Esophagus squamous epithelium (tissue), 5 donors: ENCODE measurements at places on chromosomes 1 and 21.

DNA sequence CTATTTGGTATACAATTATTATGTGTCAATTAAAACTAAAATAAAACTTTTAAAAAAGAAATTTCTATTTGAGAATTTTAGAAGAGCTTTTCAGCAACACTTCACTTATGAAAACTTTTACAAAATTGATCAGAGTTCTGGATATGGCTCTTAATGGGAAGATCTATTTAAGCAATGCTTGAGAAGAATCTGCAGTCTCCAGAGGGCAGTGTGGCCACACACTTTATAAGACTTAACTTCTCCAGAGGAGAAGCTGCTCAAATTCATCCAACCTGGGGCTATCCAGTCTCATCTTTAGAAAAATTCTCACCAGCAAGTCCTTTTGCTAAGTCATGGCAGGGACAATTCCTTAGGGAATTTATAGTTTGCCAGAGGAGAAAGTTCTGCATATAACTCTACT is 25.2 kb upstream of the AGO1 start:
- no peak for DNase-seq

- no peak for DNase-seq
These were observed 41.5 kb downstream of the KRTAP10-1 start for GRCh38 chr21:44498280-44499210.

DNA sequence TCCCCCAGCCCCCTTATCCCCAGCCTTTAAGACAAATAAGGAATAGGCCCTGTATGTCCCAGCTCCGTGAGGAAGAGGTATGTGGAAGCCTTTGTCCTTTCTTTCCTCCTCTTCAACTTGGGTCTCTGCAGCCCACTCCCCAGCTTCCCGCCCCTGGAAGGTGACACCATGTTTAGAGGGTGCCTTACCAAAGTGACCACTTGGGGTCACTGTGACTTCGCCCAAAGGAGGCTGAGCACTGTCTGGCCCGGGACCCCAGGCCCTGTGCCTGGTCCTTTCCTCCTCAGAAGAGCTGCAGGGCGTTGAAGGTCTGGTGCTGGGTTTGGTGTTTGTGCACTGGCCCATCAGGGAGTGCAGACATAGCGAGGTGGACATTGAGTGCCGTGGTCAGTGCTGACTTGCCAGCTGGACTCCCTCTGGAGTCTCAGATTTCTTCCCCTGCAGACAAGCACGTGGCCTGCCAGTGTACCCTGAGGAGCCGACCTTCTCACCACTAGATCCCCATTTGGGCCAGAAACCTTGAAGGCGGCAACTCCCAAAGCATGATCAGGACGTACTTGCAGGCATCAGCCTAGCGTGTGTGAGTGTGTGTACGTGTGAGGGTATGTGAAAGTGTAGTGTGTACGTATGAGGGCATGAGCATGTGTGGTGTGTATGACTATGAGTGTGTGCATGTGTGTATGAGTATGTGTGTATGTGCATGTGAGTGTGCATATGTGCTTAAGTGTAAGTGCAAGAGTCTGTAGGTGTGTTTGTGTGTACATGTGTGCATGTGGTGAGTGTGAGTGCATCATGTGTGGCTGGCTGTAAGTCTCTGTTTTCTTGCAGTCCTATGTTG is 181.4 kb upstream of the KIAA0040 start:
- DNase-seq: no peak

GRCh38 chr1:34864759-34865158 is 5.2 kb upstream of the SMIM12 start:
- DNase-seq: no peak

DNA sequence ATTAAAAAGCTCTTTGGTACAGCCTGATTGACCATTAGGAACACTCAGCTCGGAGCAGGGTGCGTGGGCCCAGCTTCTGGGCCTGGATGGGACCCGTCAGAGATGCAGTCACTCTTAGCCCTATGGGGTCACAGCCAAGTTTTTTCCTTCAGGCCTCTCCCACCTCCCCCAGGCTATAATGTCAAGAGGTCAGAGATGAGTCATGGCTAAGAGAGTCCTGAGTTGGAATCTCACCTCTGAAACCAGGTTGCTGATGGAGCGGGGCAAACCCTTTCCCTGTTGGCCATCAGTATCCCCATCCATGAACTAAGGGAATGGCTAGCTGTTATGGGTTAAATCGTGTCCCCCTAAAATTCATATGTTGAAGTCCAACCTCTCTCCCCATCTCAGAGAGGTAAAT is 195.9 kb upstream of the POU3F1 start:
- no peak for DNase-seq

DNA sequence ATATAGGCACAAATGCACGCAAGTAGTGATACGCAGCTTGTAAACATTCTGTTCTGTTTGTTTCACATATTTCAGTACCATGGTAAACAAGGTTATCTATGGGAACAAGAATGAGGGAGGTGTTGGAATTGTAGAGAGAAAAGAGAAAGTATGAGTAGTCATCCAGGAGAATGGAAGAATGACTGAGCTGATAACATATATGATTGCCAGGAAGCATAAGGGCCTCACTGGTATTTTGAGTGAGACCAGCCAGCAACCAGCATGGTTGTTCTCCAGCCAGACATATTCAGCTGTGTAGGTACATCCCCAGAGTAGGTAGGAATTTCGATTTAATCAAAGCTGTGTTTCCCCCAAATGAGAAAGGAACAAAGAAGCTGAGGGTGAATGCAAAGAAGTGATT is 58.9 kb upstream of the ARTN start:
- DNase-seq: no peak

DNA sequence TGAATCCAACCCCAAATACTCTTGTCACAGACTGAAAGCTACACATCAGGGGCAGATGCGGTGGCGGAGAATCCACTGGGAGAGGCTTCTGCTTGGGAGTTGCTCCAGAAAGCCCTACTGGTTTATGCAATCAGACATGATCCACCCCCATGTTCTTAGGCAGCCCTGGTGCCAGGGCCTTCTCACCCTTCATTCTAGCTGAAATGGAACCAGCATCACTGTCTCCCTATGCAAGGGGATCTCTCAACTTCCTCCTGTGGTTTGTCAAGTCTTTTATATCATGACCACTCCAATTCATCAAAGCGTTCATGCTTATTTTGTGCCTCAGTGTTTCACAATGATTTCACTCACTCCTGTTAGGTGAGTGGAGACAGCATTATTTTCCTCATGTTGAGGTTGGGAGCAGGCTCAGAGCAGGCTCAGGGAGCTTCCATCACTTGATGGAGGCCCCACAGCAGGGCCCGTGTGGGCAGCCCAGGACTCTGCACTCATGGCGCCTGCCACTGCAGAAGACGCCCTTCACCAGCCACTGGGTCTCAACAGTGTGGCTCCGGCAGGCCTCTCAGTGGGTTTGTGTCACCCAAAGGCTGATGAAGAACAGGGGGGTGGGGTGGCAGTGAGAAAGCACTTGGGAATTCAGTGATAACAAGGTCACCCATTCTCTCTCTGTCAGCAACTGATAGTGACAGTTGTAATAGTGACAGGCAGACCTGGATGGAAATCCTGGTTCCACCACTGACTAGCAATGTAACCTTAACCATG is 67.1 kb downstream of the CD58 start:
- no peak for DNase-seq

DNA sequence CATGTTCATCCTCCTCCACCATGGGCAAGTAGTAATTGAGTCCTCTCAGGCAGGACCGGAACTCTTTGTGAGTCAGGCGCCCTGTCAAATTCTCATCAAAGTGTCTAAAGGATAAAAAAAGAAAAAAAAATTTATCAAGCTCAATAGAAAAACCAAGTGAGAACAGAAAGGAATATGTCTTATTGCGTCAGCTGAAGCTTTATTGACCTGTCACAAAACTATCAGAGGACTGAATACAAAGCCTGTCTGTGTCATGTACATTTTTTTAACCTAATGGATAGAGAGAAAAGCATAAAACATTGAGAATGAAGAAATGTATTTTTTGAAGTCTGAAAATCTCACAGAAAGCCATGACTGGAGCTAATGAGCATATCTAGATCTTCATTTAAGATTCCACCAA is 8.7 kb downstream of the OR10Z1 start:
- DNase-seq: no peak

DNA sequence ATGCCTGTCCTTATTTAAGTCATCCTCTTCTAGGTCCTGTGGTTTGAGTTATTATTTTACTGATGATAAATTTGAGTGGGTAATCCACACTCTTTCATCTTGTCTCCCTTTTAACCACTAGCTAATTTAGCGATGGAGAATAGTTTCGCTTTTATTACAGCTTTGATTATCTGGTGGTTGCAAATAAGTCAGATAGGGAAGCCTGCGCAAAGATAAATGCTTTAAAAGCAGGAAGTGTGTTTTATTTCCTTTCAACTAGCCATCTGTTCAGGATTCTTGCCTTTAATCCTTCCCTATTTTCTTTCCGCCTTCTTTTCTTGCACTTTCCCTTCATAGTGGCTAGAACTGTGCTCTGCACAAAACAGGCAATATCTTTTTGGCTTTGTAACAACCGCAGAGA is 129.0 kb downstream of the TGFB2 start:
- DNase-seq: no peak

GRCh38 chr1:19368050-19368449 is 55.9 kb downstream of the SLC66A1 start:
- DNase-seq: no peak

DNA sequence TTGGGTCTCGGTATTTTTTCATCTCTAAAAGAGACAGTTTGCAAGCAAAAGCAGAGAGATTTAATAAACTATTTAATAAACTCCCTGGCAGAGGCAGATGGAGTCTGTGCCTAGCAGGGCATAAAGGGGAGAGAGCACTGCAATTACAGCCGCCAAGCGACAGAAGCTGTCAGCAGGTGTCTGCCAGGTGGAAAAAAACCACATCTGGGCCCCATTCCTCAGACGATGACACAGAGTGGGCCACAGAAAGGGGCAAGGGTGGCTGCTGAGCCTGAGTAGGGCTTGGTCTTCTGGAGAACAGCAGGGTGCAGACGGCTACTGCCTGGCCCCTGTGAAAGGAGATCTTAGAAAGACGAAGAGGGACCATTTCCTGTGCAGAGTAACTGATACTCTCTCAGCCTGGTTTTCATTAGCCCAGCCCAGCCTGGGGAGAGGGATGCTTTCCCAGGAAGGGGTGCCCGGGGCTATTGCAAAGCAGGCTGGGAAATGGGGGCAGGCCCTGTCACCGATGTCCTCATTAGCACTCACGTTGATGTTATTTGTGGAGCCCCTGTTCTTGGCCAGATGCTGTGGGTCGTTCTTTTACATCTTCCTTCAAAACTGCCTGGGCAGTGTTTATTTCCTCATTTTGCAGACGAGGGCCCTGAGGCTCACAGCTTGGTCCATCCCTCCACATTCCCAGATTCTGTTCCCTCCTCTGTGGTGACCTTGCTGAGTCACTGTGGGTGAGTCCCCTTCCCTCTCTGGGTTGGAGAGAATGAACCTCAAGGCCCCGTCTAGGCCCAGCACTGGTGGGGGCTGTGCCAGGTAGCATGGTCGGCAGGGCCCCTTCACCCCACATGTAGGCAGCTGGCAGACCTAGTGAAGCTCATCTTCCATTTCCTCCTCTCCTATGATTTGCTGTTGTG is 472.7 kb downstream of the PTPRU start:
- no peak for DNase-seq

DNA sequence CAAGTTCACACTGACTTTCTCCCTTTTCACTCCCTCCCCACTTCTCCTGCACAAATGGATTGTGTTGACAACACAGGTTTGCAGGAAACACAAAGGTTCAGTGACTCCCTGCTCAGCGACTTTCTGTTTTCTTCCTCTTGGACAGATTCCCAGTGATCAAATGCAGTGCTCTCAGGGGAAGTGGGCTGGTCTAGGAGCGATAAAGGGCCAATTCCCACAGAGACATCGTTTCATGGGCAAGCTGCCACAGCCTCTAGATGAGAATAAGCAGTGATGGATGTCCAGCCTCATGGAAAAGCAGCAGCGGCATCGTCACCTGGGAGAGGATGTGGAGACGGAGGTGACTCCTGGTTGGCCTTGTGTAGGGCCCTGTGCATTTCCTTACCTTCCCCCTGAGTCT is 30.6 kb downstream of the FYB2 start:
- DNase-seq: no peak

DNA sequence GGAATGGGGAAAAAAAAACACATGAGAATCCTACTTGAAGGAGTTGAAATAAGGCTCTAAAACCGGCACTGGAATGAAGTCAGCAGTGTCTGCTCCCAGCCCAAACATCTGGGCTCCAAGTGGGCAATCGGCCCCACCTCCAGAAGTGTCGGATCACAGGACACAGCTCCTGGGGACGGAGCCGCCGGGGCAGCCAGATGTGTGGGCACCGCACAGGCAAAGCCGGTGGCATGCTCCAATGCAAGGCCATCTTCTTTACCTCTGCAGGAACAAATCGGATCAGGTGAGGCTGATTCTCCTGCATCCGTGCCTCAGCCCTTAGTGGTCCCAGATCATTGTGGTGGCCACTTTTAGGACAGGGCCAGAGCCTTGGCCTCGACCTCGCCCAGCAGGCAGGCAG is 156.7 kb downstream of the PRDM16 start:
- DNase-seq: no peak

DNA sequence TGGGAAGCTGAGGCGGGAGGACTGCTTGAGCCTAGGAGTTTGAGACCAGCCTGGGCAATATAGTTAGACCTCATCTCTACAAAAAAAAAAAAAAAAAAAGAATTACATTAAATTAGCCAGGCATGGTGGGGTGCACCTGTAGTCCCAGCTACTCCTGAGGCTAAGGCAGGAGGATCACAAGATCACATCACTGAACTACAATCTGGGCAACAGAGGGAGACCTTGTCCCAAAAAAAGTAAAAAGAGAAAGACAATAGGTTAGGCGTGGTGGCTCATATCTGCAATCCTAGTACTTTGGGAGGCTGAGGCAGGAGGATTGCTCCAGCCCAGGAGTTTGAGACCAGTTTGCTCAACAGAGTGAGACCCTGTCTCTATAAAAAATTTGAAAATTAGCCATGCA is 130.3 kb downstream of the TIAM1 start:
- DNase-seq: no peak

DNA sequence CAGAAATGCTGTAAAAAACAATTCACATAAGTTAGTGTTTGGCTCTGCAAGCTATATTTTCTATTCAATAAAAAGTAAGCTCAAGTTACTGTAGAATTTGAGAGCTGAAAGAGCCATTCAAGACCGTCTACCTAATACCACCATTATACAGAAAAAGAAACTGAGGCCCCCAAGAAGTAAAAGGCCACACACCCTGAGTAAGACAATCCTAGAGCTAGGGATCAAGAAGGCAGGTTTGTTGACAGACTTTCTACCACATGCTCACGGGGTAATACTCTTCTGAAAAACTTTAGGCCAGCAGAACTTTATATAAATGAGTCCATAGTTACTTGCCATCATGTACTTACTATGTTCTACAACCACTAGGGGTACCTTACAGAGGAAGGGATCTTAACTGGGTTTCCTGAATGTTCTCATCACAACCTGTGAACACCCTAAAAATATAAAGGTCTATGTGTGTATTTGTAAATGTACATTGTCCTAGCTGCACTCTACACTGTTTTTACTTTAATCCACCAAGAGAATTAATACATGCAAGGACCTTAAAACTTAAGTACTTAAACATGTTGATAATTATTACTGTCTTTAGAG is 2.7 kb downstream of the PSMG1 start:
- DNase-seq: no peak

DNA sequence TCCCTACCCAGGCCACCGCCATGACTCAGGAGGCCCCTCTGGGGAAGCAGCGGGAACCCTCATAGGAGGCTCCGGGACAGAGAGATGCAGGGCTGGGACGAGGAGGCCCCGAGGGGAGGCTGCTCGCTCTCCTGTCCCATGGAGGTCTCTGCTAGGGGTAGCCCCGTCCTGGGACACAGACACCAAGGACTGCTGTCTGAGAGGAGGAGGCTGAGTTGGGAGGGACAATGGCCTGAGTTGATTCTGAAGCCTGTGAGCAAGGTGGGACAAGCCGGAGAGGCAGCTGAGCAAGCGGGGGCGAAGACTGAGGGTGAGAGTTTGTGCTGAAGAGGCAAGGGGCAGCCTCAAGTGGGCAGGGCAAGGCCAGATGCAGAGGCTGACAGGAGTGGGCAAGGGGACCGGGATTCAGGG is 17.4 kb downstream of the SLC27A3 start:
- DNase-seq: no peak
